ENCODE measurements at places on chromosomes 13 and 19. TPM values are rescaled to one million over a fixed set of nuclear protein-coding genes. Genes with fewer than 3 reads are reported as not detected.

GRCh38 chr13:99386495-99386894, 79.3 kb upstream of the GPR183 start:
- DNase-seq = no peak

GRCh38 chr19:52034051-52034728, 6.0 kb upstream of the ZNF614 start:
- no peak for DNase-seq

GRCh38 chr13:47564041-47564440, 437.0 kb downstream of the SUCLA2 start:
- DNase-seq = no peak

DNA sequence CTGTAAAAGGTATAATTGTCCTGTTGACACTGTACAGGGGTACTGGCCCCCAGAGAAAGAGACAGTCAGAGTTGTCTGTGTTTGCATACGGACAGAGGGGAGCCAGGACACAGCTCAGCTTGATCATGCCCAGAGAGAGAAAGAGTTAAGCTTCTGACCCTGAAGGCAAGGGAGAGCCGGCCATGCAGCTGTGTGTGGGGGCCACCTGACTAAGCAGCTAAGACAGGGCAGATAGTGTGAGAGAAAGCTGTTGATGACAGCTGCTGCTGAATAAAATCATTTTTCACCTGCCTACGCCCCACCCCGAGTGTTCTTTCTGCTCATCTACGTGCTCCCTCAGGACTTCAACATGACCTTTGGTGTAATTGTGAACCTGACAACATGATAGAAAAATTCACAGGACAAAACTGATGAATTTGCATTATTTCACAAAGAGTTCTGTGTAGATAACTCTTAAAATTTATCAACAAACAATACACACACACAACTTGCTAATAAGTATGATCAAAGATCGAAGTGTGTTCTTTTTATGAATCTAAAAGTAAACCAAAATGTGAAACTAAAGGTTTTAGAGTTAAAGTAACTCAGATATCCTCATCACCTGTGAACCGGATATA, 1294.3 kb upstream of the ATXN8OS start:
- no peak for DNase-seq

DNA sequence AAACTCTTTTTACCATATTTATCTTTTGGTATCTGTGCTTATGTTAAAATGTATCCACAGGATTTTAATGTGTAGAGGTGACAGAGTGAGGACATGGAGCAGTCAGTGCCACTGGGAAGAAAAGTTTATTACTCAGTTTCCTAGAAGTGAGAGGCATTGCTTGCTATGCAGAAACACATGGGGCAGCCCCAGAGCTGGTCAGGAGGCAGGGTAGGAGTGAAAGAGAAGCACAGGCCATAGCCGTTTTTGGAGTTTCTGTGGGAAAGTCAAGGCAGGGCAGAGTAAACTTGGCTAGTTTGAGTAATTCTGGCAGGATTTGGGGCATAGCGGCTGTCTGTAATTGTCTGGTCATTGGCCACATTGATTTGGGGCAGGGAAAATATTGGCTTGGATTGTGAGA, 370.9 kb downstream of the FGF9 start:
- no peak for DNase-seq

DNA sequence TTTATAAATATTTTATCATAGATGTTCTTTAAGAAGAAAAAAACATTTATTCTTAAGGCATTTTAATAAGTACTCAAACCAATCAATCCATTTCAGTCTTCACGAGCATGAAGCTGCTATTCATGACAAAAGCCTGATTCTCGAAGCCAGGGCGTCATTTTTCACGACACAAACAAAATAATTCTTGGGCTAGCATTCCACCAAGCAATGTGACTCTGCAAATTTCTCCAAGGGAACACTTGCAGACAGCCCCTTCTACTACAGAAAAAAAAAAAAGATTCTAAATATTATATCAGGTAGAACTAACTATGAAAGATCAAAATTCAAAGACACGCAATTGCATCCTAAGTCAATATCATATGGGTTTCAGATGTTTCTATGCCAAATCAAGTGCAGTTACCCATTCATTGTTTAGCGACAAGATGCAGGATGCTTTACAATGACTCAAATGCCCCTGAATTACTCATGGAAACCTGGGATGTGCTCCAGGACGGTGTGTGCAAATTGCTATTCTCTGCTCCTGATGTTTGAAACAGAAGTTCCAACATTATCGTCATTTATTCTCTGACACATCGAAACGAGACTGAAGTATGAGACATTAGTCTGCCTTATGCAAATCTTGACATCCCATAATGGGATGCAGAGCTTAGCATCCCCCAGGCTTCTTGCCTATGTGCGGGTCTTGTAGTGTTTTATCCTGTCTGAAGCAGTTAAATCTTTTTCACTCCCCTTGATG, 517.7 kb downstream of the MYO16 start:
- DNase-seq = no peak

DNA sequence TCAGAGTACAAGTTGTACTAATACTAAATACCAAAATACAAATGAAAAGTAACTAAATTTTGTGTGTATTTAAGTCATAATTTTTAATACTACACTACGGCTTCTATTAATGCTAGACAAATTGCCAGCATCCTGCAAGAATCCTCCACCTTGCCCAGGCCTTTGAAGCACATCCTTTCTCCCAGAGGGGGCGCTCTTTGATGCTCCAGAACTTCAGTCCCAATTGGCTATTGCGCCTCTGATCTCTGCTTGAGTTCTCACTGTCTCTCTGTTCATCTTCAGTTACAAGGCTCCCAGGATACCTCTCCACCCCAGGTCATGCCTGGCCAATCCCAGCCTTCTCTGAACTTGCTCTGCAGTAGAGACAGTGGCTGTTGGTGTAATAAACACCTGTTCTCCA, 141.0 kb downstream of the DCLK1 start:
- no peak for DNase-seq

GRCh38 chr13:85700906-85701305, 98.3 kb downstream of the SLITRK6 start:
- DNase-seq = no peak

DNA sequence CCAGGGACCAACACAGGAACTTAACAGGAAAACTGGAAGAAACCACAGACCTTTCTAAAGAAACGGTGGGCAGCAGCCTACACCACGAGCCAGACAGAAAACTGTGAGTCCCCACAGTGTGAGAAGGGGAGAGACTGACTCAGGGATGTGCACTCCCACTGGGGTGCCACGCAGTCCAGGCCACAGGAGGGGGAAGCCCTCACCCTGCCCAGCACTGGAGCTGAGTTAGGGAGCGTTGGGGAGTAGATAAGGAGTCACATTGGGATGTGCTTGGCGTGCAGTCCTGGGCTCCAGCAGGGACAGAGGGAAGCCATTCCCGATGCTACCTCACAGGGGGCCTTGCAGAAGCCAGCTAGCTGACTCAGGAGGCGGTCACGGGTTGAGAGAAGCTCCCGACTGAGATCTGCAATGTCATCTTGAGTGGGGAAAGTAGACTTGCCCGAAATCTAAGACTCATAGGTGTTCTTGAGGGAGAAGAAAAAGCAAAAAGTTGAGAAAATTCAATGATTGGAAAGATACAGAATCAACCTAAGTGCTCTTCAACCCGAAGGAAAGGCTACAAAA, 17.3 kb downstream of the SIGLEC8 start:
- DNase-seq = no peak

GRCh38 chr13:105147461-105147860, 1388.0 kb downstream of the EFNB2 start:
- no peak for DNase-seq

GRCh38 chr13:29955137-29955650, 104.8 kb upstream of the UBL3 start:
- no peak for DNase-seq

GRCh38 chr13:25933520-25933919, 118.3 kb downstream of the SHISA2 start:
- no peak for DNase-seq

GRCh38 chr13:38713046-38713445, 26.2 kb downstream of the FREM2 start:
- no peak for DNase-seq

DNA sequence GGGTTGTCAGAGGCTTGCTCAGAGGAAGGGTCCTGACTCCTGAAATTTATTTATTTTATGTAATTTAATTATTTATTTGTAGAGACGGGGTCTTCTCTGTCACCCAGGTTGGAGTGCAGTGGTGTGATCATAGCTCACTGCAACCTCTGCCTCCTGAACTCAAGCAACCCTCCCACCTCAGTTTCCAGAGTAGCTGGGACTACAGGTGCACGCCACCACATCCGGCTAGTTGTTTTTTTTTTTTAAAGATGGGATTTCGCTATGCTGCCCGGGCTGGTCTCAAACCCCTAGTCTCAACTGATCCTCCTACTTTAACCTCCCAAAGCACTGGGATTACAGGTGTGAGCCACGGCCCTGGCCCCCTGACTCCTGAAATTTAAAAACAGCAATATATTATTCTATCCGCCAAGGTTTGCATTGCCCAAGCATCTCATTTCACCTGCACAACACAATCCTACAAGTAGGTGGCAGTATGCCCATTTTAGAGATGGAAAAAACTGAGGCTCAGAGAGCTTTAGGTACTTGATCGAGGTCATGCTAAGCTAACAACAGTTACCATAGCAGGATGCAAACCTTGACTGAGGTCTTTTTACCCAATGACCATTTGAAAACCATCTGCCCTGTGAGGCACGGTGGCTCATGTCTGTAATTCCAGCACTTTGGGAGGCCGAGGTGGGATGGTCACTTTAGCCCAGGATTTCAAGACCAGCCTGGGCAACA, 18.1 kb downstream of the ARHGEF18 start:
- no peak for DNase-seq

TDRD12 gene
- total RNA-seq = 0.22 TPM

C3 gene
- not detected for total RNA-seq

EPN1 gene
- total RNA-seq = 124 TPM

ERCC1 gene
- 77.9 TPM for total RNA-seq

KANK3 gene
- total RNA-seq = 1.2 TPM

GAMT gene
- total RNA-seq = 34.3 TPM

TFPT gene
- 28.0 TPM for total RNA-seq

AP1M1 gene
- 81.8 TPM for total RNA-seq

HCN2 gene
- total RNA-seq = 6.7 TPM
